Right hindlimb (tissue), 1 donor: ENCODE measurements at places on chromosomes 1 and 21.

- no peak for DNase-seq
Observed at GRCh38 chr1:158496374-158496773, 24.4 kb downstream of the OR10R2 start.

- no peak for DNase-seq
Observed at GRCh38 chr1:185734929-185735700, 924 bp downstream of the HMCN1 start.

- no peak for DNase-seq
Observed at GRCh38 chr1:162905174-162906158, 44.5 kb upstream of the CCDC190 start.

DNA sequence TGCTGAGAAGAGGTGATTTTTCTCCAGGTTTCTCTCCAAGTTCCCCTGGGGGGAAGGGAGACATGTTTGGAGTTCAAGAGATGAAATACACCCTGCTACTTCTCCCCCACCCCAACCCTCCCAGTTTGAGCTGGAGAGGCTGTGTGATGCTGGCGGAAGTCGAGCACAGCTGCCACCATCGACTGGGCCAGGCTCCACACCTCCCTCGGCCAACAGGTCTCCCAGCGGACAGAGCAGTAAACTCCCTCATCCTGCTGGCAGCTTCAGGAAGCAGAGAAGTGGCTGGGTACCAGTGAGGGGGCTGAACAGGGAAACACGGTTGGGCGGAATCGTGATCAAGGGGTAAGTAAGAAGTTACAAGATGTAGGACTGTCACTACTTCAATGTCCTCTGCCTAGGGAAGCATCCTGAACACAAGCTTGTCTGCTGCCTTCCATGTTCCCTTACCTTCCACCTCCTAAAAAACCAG lies 6.6 kb upstream of the NHLH1 start:
- DNase-seq = peak; percentile 17

DNA sequence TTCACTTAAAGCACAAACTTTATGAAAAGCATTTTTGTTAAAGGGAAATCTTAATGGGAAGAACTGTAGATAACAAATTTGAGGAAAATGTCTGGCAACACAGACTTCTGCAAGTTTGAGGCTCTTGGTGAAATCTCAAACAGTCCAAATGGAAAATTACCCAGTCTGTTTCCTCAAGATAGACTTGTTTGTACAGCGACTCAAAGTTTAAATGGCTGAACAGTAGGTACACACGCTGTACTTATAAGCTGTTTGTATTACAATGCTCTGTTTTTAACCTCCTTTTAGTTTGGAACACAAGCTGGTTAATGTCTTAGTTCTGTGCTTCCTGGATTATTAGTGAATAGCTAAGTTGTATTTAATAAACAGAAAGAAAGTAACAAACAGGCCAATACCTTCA lies 217.1 kb downstream of the NFIA start:
- no peak for DNase-seq

DNA sequence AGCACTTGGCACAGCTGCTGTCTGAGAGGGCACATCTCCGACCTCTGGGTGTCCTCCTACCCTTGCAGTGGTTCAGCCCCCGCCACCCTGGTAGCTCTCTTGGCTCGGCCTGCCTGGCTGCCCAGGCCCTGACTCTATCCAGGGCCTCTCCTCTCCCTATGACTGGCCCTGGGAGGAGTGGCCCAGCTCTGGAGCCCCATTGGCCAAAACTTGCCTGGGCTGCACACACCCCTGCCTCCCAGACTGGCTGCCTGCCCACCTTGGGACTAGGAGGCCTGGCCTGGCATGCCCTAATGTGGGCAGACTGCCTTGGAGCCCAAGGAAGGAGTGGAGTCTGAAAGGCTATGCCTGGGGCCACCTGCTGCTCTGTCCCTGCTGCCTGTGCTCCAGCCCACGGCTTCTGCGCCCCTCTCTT lies 33.6 kb downstream of the ACOT11 start:
- DNase-seq = peak; percentile 90

DNA sequence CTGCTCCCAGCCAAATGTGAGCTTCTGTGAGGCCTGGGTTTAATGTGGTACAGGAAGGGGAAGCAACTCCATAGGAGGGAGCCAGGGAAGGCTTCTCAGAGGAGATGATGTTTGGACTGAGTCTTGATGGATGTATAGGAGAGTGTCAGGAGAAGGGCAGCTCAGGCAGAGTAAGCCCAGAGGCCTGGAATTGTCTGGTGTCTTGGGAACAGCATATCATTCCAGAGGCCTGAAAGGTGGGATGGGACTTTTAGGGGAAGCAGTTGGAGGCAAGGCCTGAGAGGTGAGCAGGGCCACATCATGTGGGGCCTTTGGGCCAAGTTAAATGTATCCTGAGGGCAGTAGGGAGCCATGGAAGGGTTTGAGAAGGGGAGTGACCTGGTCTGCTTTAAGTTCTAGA lies 148.6 kb upstream of the WNT4 start:
- no peak for DNase-seq

GRCh38 chr1:27517301-27517700 lies 27.3 kb upstream of the WASF2 start:
- no peak for DNase-seq

DNA sequence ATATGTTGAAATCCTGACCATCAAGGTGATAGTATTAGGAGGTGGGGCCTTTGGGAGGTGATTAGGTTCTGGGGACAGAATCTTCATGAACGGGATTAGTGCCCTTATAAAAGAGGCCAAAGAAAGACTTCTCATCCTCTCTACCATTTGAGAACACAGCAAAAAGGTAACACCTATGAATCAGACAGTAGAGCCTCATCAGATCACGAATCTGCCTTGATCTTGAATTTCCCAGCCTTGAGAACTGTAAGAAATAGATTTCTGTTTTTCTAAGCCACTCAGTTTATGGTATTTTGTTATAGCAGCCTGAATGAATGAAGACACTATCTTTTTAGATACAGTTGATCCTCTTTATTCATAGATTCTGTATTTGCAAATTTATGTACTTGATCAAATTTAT lies 206.9 kb upstream of the EDN2 start:
- no peak for DNase-seq
